ENCODE measurements at places on chromosomes 7 and 10.

GRCh38 chr10:121127151-121127906 lies 276.2 kb downstream of the WDR11 start:
- no peak for DNase-seq

DNA sequence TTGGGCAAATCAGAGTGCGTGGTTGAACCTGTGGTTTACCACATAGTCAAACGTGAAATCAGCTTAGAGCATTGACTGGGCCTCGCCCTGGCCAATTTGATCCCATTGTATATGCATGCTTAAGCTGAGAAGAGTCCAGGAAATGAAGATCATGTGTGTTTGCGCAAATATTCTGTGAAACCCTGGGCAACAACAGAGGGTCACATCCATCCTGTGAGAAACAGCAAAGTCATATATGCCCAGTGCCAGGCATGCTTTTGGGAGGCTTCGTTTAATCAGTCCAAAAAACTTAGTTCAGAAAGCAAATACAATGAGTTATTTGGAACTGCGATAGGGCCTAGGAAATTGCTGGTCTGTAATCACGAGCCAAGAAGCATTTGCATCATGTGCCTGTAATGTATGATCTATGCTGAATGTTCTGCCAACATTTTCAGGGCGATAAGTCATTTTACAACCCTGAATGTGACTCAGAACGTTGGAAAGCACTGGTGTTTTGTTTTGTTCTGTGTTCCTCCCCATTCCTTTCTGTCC lies 412.1 kb upstream of the CELF2 start:
- peak; percentile 3 for DNase-seq

DNA sequence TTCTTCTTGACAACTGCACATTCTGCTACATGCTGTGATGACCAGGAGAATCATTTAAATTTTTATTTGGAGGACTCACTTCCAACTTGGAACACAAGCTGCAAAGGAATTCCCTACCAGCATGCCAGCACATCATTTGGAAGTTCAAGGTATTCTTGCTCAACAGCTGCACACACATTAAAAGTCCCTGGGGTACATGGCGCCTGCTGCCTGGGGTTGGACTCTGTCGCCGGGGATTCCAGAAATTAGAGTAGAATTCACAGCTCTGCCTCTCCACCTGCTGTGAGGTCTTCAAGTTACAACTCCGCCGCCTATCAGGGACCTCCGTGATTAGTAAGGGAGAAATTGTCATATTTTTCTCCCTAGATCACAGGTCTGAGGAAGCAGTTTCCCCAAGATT lies 1.1 kb downstream of the ZNF32 start:
- no peak for DNase-seq

- no peak for DNase-seq
Measured at GRCh38 chr10:44975431-44976331, 2.9 kb downstream of the DEPP1 start.

DNA sequence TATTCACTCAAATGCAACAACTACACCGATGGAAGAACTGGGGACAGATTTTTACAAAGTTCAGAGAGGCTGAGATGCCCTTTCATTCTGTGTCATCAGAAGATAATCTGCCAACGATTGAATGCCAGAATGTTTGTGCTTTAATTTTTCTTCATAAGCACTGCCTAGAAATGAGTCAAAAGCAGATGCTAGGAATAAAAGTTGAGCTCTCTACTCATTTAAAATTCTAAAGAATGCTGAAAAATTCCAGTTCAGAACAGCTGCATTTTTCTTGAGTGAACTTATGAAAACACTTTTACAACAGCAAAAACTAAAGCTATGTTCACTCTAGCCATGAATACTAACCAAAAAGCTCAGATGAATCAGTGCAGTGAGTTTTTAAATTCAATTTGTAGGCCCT lies 22.3 kb upstream of the FAM133B start:
- DNase-seq, result no peak

- DNase-seq, result no peak
Measured at GRCh38 chr7:51456431-51457060, 139.9 kb upstream of the COBL start.

- no peak for DNase-seq
Measured at GRCh38 chr10:856416-857157, 74.9 kb downstream of the LARP4B start.

DNA sequence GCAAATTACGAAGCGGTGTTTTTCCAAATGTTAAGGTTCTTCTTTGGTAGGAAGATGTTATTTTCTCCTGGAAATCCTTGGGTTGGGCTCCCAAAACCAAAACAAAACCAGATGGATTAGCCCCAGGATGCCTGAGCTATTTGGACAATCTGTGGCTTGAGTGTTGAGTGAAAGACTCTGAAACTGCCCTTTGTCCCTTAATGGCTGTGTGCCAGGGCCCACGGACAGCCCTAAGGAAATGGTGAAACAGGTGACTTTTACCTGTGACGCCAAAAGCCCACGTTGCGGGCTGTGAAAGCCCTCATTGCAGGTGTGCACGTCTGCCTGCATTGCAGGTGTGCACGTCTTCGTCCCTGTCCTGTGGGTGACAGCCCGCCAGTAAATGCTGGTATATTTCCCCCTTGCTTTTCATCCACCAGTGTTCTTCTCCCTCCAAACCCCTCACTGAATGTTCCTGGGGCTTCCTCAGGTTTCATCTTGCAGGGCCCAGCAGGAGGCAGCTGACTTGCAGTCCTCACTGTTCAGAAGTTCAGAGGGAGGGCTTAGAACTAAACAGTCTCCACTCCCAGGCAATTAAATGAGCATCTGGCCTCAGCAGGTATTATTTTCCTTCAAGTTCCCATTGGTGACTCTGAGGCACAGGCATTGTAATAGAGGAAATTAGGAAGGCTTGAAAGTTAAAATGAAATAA lies 10.7 kb downstream of the PFKP start:
- DNase-seq, result no peak

- DNase-seq, result no peak
Measured at GRCh38 chr10:8874268-8874667, 819.8 kb downstream of the GATA3 start.

- DNase-seq, result no peak
Measured at GRCh38 chr10:52213321-52213752, 100.7 kb upstream of the DKK1 start.

- DNase-seq, result no peak
Measured at GRCh38 chr10:88080213-88080612, 216.8 kb downstream of the PTEN start.

GRCh38 chr7:1210321-1210978 lies 22.2 kb upstream of the UNCX start:
- DNase-seq, result no peak

DNA sequence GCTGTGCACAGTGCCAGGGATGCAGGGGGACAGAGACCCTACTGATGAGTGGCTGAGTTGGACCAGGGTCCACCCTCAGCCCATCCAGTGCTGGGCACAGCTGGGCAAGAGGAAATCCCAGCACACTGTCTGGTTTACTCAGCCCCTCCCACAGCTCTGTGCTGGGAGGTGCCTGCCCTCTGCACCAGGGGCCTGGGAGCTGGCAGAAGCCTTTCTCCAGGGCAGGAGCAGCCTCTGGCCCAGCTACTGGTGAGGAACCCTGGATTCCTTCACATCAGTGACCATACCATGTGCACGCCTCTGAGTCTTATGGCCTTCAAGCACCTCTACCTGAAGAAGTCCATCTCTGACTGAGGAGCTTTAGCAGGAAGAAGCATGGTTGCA lies 25.9 kb upstream of the C10orf71 start:
- DNase-seq, result no peak

DNA sequence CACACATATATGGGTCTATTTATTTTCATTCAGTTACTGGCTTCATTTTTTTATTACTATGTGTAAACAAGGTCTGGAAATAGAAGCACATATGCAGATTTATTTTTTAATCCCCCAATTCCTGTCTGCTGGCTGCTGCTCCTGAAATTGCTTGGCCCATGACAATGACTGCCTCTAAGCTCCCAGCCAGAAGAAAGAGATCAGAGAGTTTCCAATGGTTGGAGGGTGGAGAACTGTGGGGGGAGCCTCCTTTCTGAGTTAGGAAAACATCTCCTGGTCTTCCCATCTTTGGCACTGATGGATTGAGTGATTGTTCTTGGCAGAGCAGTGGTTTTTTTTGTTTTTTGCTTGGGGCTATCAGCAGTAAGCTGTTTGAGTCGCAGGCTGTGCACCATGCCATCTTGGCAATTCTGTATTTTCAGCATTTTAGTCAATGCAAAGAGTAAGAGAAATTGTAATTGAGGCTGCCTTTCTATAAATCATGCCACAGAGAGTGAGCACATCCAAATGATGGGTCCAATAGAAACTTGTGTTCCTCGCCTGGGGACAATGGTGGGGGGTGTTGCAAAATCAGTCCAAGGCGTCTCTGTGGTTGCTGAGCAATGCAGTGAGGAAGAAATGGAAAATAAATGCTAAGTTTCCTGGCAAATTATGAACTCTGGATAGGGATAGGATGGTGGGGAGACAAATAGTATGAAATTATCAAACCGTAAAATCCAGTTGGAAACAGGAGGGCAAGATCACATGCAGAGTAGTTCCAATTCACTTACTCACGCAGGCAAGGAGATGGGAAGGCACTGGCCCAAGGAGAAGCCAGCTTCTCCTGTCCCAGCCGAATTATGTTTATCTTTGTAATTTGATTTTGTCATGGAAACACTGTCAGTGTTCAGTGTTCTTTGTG lies 382.4 kb downstream of the SORCS3 start:
- no peak for DNase-seq

DNA sequence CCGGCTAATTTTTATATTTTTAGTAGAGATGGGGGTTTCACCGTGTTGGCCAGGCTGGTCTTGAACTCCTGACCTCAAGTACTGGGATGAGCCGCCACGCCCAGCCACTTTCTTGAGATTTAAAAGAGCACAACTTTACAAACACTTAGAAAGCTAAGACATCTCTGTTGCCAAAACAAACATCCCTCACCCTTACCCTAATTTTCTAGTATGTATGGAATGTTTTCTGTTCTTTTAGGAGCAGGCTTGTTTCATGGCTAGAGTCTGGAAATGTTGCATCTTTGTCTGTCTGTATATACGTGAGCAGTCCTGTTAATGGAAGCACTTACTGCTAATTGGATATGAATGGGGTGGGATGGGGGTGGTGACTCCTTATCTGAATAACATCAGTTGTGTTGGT lies 2.9 kb downstream of the OLAH start:
- DNase-seq, result no peak

DNA sequence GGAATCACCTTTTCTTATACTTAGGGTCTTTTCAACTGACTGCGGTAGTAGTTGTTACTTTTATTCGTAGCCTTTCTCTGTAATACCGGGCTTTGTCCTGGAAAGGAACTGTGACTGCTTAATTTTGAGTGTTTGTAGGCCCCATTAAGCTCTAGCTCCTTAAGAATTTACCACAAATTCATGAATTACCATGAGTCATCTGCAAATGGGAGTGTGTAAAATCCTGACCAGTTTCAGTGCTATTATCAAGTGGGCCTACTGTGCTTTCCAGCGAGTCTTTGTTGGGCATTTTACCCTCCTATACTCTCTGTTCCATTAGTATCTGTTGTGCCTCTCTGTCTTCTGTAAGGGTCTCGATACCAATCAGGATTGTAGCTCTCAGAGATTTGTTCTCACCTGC lies 49.7 kb downstream of the ZMYND11 start:
- DNase-seq, result no peak

GRCh38 chr7:55273186-55273980 lies 91.8 kb upstream of the LANCL2 start:
- no peak for DNase-seq

GRCh38 chr10:125451319-125451718 lies 231.6 kb downstream of the TEX36 start:
- no peak for DNase-seq

DNA sequence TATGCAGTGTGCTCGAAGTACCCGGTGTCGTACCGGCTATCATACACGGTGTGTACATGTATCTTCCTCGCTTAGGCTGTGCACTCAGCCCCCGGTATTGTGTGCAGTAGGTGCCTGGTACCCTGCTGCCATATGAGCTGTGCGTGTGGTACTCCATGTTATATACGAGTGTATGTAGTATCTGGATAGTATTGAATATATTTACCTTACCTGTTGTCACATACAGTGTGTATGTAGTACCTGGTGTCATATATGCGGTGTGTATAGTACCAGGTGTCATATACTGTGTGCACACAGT lies 1.2 kb downstream of the ZMYND11 start:
- DNase-seq, result no peak

- DNase-seq, result no peak
Measured at GRCh38 chr7:155787171-155787851, 25.0 kb downstream of the SHH start.

DNA sequence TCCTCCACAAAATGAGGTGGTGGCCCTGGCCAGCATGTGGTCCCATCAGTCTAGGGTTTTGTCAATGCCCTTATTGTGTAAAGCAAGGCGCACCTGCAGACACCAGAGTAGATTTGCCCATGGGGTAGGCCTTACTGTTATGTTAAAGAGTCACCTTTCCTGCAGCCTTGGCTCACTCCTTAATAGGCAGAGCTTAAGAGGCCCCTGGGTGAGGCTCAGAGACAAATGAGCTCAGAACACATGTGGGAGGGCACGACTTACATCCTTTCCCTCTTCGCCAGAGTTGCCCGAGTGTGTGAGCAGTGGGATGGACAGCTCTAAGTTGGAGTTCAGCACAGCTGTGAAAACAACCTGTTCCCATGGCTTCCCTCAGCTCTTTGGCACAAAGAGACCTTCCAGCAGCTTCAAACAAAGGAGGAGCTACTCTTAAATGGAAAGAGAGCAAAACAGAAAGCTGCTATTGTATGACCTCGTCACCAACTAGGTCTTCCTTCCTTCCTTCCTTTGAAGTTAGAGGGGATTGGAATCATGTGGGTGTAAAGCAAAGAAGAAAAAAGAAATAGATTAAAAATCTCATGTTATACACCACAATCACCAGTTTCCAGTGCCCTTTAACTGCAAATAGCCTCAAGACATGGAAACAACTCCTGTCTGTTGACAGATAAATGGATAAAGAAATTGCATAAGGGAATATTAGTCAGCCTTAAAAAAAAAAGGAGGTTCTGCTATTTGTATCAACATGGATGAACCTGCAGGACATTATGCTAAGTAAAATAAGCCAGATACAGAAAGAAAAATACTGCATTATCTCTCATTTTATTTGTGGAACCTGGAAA lies 11.9 kb upstream of the XPNPEP1 start:
- peak; percentile 32 for DNase-seq

- DNase-seq, result no peak
Measured at GRCh38 chr10:123143162-123143824, 4.6 kb upstream of the HMX2 start.
